ENCODE measurements at places on chromosomes 2 and 18.

DNA sequence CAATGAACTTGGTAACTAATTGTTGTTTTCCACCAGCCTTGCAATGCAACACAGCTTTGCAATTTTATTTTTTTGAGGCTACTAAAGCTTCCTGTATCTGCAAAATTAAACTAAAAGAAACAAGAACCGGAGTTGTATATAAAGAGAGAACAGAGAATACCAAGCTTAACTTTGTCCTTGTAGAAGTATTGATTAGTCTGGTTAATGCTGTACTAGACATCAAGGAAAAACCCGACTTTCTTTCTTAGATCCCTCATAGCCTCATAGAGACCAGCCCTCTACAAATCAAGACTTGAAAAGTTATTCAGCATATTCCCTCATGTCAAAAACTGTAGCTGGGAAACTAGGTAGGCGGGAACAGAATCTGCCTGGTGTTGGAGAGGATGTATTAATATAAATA lies 1.7 kb upstream of the ASAP2 start:
- DNase-seq, result no peak

DNA sequence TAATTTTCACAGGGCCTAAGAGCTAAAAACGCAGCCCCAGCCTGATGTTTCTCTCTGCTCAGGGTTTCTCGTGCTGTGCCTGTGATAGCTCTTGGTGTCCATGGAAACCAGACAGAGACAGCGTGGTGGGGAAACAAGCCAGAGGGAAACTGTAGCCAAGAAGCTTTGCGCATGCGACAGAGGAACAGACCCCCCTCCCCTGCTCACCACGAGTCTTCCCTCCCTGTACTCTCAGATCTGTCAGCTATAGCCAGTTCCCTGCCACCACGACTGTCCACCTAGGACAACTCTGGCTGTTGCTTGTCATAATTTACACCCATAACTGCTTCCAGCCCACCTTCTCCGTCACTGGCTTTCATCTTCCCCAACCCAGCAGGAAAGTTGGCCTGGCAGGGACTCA lies 13.2 kb upstream of the DNAJC27 start:
- no peak for DNase-seq

GRCh38 chr18:13809043-13809430 lies 14.9 kb upstream of the MC5R start:
- no peak for DNase-seq

DNA sequence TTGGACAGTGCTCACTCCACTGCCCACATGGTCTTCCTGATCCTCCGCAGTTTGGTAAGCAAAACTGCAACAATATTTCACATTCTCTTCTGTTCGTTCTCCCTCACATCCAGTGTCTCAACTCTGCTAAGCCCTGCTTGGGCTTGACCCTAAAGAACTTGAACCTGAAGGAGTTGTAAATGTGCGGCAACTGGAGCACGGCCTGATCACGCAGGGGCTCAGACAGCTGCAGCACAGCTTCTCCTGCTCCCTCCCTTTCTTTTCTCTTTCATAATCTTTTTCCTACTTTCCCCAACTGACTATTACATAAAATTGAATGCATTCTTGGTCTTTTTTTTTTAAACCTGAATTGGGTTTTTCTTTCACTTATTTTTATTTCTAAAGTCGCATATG lies 10.2 kb downstream of the CYRIA start:
- DNase-seq, result no peak

DNA sequence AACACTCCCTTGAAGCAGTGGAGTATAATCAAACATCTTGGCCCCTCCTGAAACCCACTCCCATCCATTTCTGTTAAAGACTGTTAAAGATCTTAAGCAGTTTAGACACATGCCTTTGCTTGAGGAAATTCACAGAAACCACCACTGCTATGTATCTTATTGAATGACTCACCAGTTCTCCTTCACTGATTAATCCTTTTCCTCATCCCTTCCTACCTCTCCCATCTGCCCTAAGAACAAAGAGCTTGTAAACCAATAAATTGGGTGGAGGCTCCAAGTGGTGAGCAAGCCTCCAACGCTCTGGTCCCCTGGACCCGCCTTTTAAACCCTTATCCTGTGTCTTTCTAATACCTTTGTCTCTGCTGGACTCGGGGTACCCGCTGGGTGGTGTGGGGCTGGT lies 746.1 kb downstream of the LRP1B start:
- no peak for DNase-seq

DNA sequence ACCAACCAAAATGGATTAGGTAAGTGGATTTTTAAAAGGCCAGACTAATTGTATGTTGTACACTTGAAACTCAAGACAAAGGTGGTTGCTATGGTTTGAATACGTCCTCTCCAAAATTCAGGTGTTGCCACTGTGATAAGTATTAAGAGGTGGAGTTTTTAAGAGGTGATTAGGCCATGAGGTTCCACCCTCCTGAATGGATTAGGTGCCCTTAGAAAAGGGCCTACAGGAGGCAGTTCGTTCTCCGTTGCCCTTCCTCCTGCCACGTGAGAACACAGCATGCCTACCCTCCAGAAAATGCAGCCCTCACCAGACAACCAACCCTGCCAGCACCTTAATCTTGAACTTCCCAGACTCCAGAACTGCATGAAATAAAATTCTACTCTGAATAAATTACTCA lies 51.2 kb downstream of the CHMP3 start:
- no peak for DNase-seq

GRCh38 chr2:579961-580360 lies 97.2 kb downstream of the TMEM18 start:
- DNase-seq, result no peak

GRCh38 chr18:69843015-69843414 lies 104.7 kb downstream of the CD226 start:
- DNase-seq, result no peak

- DNase-seq, result peak; percentile 6
Measured at GRCh38 chr2:26043862-26044696, 10.2 kb downstream of the RAB10 start.

- DNase-seq, result no peak
Measured at GRCh38 chr2:46720592-46721185, 194.9 kb downstream of the MCFD2 start.

DNA sequence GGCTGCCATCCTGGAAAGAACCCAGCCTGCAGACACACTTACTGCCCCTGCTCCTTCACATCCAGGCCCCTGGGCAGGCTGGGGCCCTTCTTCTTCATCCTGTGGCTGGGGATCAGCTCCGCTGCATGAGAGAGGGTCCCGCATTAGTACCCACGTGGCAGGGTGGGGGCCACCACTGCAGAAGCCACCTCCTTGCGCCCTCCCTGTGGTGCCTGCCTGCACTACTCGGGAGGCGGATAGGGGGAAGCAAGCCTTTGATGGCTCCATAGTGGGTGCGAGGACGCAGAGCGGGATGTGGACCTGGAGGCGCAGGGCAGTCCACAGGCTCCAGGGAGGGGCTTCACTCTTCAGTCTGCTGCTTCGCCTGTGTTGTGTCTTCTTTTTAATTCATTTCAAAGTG lies 46.7 kb downstream of the GPC1 start:
- DNase-seq, result no peak

GRCh38 chr2:232530626-232531260 lies 4.8 kb downstream of the CHRND start:
- DNase-seq, result no peak

DNA sequence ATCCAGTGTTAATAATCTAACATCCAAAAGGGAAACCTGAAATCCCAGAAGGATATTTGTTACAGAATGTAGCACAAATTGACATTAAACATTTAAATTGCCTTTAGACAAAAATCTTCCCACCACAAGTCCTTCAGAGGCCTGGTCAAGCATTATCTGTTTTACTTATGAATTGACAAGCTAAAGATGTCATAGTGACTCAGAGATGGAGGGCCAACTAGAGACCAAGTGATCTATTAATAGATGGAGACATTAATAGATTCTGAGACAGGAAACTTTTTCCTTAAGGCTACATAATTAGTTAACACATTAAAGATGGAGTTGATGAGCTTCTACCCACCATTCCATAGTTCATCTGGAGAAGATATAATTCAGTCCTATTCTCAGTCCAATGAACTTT lies 526.2 kb downstream of the IRS1 start:
- no peak for DNase-seq

GRCh38 chr2:233082222-233082930 lies 22.2 kb downstream of the INPP5D start:
- no peak for DNase-seq

GRCh38 chr2:233421091-233421816 lies 67.0 kb downstream of the DGKD start:
- no peak for DNase-seq

Measured in activated naive CD4-positive, alpha-beta T cell treated with Interleukin-2 at 50 U/mL for 16 hours (primary cell).